AG08395 (cell line): ENCODE measurements at places on chromosomes 11 and 22.

GRCh38 chr11:92888696-92889095 is 80.8 kb upstream of the MTNR1B start:
- no peak for DNase-seq

GRCh38 chr11:122337241-122337640 is 221.2 kb upstream of the BLID start:
- DNase-seq: no peak

DNA sequence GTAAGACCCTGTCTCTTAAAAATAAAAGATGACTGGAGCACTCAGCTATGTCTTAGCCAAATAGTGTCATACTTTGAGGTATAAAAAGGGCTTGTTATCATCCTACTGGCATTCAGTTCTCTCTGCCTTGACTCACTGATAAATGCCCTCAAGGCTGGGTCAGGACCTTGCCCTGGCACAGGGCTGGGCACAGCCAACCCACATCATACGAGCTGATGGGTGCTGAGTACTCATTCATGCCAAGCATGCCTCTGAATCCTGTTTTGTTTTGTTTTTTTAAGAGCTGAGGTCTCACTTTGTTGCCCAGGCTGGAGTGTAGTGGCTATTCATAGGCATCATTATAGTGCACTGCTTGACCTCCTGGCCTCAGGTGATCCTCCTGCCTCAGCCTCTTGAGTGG is 1.9 kb downstream of the SMTNL1 start:
- no peak for DNase-seq

- DNase-seq: peak; percentile 18
Measured at GRCh38 chr22:42613872-42614301, 796 bp downstream of the POLDIP3 start.

DNA sequence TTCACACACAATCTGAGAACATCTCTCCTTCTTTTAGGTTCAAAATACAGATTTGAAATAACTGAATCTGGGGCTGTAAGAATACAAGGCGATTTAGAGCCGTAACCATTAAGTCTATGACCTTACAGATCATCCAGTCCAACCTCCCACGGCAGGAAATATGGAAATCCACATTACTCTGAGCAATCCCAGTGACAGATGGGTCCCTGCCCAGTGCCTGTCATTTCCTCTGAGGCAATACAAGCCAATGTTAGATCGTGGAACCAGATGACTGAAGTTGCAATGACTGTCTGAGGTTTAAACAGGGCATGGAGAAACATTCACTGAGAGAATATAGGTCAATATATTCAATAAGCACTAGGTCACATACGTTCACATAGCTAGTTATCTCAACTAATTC is 77.4 kb upstream of the OR5AK2 start:
- DNase-seq: no peak

DNA sequence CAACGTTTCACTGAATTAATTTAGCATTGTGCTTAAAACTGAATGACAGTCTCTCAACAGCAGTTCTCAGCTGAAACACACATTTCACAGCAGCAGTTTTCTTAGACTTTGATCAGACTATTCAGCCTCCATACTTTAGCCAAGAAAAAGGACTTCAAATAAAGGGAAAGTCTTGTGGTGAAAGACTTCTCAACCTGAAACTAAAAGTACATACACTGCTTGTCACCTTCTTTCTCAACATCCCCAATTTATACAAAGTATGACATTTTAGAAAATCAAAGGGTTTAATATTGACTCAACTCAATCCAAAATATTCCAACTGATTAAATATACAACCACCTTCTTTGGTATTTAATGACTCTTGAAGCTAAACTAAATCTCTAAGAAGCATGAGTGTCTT is 419.0 kb downstream of the LRRC4C start:
- no peak for DNase-seq

DNA sequence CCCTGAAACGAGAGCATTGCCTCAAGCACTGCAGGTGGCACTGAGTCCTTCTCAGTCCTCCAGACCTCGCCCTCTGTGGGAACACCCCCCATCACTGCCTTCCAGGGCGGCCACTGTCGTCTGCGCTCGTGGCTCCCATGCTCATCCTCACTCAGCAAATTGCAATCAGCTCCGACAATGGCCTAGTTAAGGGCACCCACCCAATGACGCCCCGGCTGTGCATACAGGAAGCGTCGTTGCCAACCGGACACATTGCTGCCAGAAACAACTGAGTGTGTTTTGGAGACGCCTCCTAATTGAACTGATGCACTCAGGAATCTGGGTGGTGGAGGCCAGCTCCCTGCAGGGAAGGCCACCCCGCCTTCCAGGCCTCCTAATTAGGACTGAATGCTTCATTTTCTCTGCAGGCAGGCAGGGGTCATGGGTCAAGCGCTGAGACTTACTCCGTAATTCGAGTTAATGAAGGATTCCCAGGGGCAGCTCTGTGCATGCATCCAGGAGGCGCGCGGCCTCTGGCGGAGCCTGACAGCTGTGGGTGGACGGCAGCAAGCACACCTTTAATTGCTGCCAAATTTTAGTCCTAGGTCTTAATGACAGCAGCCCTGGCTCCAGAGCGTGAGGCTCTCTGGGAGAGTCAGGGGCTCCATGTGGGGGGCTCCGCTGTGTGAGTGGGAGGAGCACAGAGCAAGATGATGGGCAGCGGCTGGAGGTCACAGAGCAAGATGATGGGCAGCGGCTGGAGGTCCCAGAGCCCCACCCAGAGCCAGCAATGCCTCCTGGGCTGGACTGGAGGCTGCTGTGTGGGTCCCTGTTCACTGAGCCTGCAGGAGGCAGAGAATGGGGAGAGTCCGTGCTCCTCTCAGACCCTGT is 199.0 kb downstream of the BRD1 start:
- no peak for DNase-seq

DNA sequence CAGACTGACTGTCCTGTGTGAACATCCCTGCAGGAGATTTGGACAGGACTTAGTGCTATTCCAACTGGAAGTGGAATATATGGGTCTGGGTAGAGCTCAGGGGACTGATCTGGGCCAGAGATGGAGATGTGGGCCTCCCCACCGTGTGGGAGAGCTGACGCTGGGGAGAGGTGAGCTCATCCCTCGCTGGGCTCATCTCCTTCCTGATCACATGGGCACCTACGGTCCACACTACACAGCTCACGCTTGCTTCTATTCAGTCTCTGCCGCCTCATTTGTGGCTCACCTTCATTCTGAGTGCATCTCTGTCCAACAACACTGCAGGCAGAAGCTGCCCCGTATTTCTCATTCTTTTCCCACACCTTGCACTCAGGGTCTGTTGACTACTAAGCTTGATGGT is 16.6 kb upstream of the RAB1B start:
- DNase-seq: no peak
